ENCODE measurements at places on chromosomes 1 and 21. TPM values are rescaled to one million over a fixed set of nuclear protein-coding genes. Genes with fewer than 3 reads are reported as not detected.

DNA sequence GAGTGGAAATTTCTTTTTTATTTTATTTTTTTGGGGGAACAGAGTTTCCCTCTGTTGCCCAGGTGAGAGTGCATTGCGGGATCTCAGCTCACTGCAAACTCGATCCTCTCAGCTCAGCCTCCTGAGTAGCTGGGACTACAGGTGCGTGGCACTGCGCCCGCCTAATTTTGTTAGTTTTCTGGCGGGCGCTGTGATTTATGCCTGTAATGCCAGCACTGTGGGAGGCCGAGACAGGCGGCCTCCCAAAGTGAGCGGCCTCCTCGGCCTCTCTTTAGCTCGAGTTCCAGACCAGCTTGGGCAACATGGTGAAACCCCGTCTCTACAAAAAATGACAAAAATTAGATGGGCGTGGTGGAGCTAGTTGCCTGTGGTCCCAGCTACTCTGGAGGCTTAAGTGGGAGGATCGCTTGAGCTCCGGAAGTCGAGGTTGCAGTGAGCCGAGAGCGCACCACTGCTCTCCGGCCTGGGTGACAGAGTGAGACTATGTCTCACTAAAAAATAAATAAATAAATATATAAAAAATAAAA lies 2.7 kb downstream of the GMEB1 start:
- no peak for DNase-seq

DNA sequence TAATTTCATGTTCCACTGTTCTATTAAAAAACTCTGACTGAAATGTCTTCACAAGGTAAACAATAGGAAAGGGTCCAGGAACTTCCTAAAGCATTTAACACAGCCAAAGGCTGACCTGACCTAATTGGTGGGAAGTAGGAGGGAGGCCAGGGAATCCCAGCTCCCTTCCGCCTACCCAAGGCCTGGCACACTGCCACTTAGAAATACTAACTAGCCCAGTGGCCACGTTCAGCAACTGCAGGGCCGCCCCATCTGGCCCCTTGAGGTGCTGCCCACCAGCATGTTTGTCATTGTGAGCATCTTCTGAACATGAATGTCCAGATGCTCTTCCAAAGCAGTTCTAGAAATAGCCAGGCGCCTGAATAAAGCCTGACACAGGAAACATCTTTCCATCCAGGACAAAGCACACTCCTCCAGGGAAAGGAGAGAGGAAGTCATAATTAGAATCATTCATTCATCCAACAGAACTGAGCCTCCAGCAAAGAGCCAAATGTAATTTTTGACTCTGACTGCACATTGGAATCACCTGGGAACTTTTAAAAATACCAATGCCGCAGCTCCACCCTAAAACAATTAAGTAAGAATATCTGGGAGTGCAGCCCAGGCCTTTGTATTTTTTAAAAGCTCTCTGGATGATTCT lies 44.6 kb upstream of the BCL9 start:
- DNase-seq, result no peak

- DNase-seq, result no peak
Observed at GRCh38 chr1:25802915-25803314, 2.9 kb downstream of the SELENON start.

GRCh38 chr21:22758478-22758877 lies 1760.3 kb downstream of the NCAM2 start:
- no peak for DNase-seq

DNA sequence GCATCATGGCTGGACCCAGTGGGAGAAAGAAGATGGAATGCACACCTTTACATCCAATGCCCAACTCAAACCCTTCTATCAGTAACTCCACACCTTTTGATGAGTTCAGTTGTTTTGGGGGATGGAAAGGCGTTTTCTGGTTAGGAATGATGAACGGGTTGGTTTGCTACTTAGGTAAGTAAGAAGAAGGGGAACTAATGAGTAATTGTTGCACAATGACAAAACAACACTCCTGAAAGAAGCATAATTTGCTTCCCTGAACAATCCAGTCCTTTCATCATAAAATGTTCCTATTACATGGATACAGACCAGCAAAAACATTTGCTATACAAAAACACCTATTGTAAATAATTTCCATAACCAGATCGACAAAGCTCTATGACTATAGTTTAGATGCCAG lies 35.9 kb upstream of the NFIA start:
- DNase-seq, result no peak

- no peak for DNase-seq
Observed at GRCh38 chr1:165637427-165637826, 6.4 kb downstream of the MGST3 start.

DNA sequence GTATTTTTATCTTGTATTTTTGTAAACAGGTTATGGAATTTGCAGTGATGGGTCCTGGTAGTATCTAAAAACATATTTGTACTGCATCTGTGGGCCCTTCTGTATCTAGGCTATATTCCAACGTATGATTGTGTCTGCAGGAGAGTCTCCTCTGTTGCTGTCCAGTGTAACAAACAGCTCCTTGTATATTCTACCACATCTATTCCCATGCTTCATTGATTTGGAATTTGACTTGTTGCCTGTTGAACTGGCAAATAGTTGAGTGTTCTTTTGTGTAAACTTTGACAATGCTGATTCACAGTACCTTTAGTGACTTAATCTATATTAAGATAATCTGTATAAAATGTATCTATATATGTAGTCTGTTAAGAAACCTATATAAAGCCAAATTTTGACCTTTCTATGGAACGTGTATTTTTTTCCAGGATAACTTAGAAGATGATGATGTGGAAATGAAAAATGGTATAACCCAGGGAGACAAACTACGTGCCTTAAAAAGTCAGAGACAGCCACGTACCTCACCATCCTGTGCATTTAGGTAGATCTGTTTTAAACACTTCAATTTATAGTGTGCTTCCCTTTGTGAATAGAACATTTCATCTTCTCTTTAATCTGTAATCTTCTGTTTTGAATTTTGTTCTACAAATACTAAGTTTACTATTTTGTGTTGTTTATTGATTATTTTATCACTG lies 43.4 kb upstream of the GPR88 start:
- no peak for DNase-seq

- no peak for DNase-seq
Observed at GRCh38 chr1:229561141-229561540, 2.6 kb upstream of the ABCB10 start.

DNA sequence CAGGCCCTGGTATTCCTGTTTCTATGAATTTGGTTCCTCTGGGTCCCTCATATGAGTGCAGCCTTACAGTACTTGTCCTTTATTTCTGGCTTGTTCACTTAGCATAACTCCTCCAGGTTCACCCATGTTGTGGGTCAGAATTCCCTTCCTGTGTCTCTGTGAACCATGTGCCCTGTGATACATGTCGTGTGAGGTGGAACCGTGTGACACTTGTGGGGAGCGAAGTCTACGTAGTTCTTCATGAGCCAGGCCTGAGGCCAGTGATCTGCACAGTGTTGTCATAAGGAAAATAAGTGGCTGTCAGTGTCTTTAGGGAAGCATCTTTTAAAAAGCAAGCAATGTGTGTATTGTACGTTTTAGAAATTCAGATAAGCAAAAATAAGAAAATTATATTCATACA lies 122.8 kb downstream of the GALNT2 start:
- DNase-seq, result no peak

DNA sequence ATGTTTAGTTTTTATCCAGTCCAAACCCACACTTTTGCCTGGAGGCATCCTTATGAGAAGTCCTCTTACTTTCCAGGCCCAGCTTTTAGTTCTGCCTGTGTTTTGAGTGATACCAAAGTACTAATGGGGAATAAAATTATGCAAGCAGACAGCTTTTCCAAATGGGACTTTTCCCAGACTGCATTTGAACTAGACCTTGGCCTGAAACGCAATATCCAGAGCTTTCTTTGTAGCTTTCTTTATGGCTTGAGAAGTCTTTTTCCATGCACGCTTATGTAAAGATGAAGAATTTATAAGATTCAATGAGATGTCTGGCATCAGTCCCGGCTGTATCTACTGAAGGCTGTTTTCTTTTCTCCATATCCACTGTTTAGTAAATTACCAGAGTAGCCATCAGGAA lies 236.6 kb upstream of the RAB4A start:
- no peak for DNase-seq

GRCh38 chr1:29753244-29753643 lies 516.9 kb downstream of the PTPRU start:
- no peak for DNase-seq

DNA sequence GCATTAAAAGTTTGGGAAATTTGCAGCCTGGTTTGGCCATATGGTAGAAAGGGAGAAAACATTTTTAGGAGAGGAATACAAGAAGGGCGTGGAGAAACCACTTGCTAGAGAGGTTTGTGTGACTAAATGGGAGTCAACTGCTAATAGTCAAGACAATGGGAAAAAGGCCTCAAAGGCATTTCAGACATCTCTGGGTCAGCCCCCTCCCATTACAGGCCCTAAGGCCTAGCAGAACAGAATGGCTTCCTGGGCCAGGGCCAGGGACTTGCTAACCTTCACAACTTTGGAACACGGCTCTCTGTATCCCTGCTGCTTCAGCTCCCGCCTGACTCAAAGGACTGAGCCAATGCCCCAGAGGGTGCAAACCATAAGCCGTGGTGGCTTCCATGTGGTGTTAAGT lies 752.3 kb upstream of the ADAMTS5 start:
- no peak for DNase-seq

- no peak for DNase-seq
Observed at GRCh38 chr1:158115126-158115525, 65.6 kb upstream of the CD1D start.

- DNase-seq, result no peak
Observed at GRCh38 chr1:222620566-222620965, 2.7 kb downstream of the MIA3 start.

The CFHR5 gene
- total RNA-seq, result not detected

The MNDA gene
- 4.2 TPM for total RNA-seq

The CADM3 gene
- total RNA-seq, result 112 TPM

The AVPR1B gene
- total RNA-seq, result not detected

The SPATA45 gene
- not detected for total RNA-seq

The ADGRL4 gene
- total RNA-seq, result 3.1 TPM

The IL20 gene
- 0.47 TPM for total RNA-seq

The CLDN8 gene
- total RNA-seq, result not detected

The CD1B gene
- total RNA-seq, result not detected

Measured in occipital lobe (tissue), 3 donors.